ENCODE measurements at places on chromosomes 7 and 10. TPM values are rescaled to one million over a fixed set of nuclear protein-coding genes. Genes with fewer than 3 reads are reported as not detected.

Gene CSTF2T
- total RNA-seq: 28.0 TPM

Gene CTTNBP2
- 6.1 TPM for total RNA-seq

Gene PON1
- total RNA-seq: 0.19 TPM

Gene TEX47
- total RNA-seq: not detected

Gene ZNF488
- 0.10 TPM for total RNA-seq

Gene CPA5
- not detected for total RNA-seq

Gene SPACDR
- 0.96 TPM for total RNA-seq

All from mesenteric fat pad (tissue), 1 donor.